ENCODE measurements at places on chromosomes 6 and 20.
A peak's percentile ranks its signal among the peaks of the same experiment; 100 is the strongest.

GRCh38 chr20:24718696-24719095, 230.4 kb upstream of the CST7 start:
- no peak for DNase-seq

GRCh38 chr6:155329460-155330132, 15.3 kb upstream of the TFB1M start:
- no peak for DNase-seq

- no peak for DNase-seq
Observed at GRCh38 chr6:169019727-169020491, 233.7 kb downstream of the THBS2 start.

- no peak for DNase-seq
Observed at GRCh38 chr20:40706977-40707582, 18.0 kb upstream of the MAFB start.

DNA sequence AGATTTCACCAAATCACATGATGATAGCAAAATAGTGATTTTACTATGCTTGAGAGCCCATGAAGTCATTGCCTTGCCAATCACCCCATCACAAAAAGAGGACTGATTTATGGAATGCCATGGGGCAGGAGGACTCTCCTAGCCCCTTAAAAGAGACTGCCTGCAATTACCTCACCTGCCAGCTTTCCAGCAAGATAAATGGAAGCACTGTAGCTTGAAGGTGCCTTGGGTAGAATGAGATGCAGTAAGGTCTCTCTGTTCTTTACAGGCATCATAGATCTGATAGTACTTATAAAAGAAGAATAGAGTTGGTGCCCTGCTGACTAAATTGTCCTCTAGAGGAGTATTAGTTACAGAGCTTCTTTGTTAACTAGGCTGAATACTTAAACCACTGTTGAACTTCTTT, 242.3 kb downstream of the TMEM242 start:
- DNase-seq: no peak

- DNase-seq: no peak
Observed at GRCh38 chr6:43292341-43292740, 5.7 kb upstream of the SLC22A7 start.

GRCh38 chr6:81614292-81614691, 138.2 kb downstream of the TENT5A start:
- peak; percentile 63 for DNase-seq

DNA sequence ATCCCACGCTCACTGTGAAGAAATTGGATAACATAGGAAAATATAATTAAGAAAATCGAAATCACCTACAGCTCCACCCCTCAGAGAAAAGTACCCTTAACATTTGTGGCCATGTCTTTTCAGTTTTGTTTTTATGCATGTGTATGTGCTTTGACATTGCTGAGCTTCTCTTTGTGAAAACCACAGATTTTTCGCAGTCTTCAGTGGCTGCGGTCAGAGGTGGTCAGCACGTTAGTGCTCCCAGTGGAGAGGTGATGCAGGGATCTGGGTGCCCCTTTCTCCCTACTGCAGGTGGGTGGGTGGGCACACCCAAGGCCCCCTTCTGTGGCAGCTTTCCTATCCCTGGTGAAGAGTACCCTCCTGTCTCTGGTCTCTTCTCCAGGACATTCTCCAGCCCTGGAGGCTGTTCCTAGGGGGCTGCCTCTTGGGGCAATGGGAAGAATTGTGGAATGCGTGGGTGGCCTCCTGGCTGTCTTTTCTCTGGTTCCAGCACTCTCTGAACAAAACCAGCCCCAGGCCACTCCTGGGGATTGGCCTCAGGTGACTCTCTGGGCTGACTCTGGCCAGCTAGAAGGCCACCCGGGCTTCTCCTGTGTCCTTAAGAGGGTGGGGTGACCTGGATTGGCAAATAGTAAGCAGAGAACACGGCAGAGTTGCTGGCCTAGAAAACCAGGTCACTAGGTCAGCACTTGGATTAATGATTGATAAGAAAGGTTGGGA, 49.8 kb upstream of the FANCE start:
- DNase-seq: no peak

GRCh38 chr20:37816003-37816402, 86.9 kb upstream of the VSTM2L start:
- no peak for DNase-seq

- no peak for DNase-seq
Observed at GRCh38 chr6:130369831-130370230, 4.0 kb downstream of the TMEM200A start.

DNA sequence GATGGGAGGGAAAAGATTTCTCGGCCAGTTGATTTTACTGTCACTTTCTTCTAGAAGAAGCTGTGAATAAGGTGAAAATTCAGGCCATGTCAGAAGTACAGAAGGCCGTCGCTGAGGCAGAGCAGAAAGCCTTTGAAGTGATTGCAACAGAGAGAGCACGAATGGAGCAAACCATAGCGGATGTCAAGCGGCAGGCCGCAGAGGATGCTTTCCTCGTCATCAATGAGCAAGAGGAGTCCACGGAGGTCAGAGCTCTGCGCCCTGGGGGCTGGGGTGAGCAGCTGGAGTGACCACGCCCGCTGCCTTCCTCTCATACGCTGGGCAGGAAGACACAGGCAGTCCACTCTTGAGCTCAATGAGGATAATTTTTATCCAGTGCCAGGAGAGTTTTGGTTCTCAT, 21.8 kb upstream of the C20orf144 start:
- no peak for DNase-seq

GRCh38 chr20:24850176-24850575, 98.9 kb upstream of the CST7 start:
- no peak for DNase-seq

- DNase-seq: no peak
Observed at GRCh38 chr20:26209171-26209941, 512.7 kb upstream of the ZNF337 start.

DNA sequence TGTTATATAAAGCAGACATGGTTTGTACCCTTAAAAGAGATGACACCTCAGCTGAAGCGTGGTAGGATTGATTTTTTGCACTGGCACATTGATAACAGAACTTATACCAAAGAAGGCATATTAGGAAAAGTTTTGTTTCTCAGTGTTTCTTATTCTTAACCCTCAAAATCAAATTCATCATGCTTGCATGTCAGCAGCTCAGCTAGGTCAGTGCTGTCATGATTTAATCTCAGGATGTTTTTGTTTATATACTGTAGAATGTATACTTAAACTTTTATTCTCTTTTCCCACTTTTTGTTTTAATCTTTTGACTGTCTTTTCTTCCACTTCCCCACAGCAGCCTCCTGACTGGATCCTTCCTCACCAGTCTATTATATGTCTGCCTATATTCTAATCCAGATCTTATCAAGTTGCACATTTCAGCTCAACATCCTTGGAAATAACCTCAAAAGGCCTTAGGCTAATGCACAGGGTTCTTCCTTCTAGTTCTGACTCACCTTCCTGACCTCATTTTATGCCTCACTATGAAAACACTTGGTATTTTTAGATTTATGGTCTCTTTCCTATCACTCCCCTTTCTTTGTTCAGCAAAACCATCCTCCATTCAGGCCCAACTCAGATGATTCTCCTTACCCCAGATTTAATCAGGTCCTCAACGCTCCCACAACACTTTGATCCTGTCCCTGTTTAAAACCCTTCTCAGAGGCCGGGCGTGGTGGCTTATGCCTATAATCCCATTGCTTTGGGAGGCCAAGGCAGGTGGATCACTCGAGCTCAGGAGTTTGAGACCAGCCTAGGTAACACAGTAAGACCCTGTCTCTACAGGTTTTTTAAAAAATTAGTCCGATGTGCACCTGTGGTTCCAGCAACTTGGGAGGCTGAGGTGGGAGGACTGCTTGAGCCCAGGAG, 7.2 kb downstream of the HEBP2 start:
- DNase-seq: no peak

DNA sequence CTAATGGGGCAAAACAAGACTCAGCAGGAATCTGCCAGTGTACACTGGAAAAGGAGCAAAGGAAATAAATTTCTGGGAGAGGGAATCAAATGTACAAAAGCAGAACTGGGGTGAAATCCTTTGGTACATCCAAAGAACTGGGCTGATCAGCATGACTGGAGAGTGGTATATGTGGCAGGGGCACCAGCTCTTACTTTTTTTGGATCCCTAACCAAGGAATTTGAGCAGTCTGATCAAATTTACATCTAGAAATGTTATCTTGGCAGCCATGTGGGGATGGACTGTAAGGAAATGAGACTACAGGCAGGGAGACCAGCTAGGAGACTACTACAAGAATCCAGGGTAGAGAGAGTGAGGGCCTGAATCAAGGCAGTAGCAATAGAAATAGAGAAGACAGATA, 1.2 kb upstream of the ZSCAN31 start:
- no peak for DNase-seq

- DNase-seq: no peak
Observed at GRCh38 chr6:28683945-28684538, 158.4 kb downstream of the GPX5 start.

- no peak for DNase-seq
Observed at GRCh38 chr20:61623451-61623850, 371.4 kb downstream of the CDH4 start.

GRCh38 chr6:169883316-169883715, 131.9 kb downstream of the ERMARD start:
- DNase-seq: no peak

GRCh38 chr6:73285674-73286283, 22.8 kb upstream of the KHDC1 start:
- DNase-seq: no peak

DNA sequence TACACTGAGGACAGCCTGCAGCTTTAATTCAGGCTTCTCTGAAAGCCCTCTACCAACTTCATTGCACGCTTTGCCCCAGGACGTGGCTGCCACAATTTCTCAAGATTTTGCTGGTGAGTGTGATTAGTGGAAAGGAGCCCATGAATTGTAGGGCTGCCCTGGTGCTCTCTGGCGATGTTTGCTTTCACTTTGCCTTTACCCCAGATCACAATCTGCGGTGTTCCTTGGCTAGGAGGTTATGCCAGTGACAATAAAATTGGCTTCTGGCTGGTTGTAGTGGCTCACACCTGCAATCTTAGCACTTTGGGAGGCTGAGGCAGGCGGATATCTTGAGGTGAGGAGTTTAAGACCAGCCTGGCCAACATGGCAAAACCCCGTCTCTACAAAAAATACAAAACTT, 139.3 kb downstream of the FOXC1 start:
- DNase-seq: no peak

- DNase-seq: no peak
Observed at GRCh38 chr6:132877003-132877402, 62.6 kb downstream of the RPS12 start.

- DNase-seq: no peak
Observed at GRCh38 chr6:16723826-16724225, 37.4 kb downstream of the ATXN1 start.

DNA sequence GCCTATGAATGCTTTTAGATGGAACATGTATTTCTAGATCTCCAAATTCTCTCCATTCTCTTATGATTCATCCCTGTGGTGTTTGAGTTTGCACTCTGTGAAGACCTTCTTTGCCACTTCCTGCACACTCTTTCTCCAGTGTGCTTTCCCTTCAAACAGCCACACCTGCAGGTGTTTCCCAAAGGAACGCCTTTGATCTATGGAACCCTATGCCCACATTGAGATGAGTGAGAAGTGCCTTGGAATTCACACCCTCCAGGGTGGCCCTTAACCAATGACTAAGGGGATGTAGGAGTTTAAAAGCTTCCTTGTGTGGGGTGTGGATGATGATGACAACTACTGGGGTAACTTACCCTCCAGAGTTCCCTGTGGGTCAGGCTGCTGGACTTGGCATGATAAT, 570.1 kb downstream of the DHX35 start:
- DNase-seq: no peak

DNA sequence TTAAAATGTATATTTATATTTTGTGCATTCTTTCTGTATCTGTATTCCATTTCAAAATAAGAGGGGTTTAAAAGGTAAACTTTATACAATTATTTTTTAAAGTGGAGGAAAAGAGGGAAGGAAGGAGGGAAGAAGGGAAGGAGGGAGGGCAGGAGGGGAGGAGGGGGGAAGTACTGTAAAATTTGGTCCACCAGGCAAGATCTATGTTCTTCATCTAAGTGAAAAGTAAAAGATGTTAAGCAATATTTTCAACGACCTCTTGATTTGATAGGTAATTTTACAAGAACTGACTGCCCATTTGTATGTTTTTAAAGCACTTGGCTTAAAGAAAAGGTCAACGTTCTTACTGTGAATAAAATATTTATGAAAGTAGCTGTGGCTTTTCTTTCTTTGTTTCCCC, 29.8 kb upstream of the PCSK2 start:
- no peak for DNase-seq

DNA sequence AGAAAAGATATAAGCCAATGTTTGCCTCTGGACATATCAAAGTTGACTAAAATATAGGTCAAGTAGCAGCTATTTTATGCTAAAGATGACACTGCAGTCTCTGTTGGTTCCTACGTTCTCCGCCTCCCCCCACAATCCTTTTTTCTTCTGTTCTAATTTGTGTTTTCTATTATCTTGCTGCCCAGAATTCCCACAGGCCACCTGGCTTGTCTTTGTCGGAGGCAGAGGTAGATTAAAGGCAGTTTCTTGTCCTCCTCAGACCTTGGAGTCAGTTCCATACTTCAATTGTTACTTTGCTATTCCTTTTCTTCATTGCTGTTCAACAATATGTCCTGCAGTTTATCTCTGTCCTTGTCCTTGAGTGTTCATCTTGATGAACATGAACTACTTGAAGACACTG, 3.6 kb upstream of the ELOVL5 start:
- no peak for DNase-seq

- DNase-seq: no peak
Observed at GRCh38 chr6:170185175-170185978, 105.5 kb downstream of the DLL1 start.

DNA sequence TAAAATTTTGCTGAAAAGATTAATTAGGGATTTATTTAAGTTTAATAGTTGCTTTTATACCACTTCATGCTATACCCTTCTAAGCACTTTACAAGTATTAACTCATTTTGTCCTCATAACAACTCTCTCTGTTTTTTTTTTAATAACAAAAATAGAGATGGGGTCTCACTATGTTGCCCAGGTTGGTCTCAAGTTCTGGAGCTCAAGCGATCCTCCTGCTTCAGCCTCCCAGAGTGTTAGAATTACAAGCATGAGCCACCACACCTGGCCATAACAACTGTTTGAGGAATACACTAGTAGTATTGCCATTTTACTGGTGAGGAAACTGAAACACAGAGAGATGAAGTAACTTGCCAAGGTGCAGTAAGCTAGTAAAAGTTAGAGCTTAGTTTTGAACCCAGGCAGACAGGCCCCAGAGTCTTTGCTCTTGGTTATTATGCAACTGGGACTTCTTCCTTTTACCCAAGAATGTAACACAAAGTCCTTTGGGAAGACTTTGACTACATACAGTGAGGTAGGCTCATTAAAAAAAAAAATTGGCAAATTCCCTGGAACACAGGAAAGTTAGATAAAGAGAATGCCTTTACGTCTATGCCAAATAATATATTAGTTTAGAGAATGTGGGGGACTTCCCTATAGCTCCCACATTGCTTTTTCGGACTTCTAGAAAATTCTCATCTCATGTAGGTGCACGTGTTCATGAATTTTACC, 11.4 kb downstream of the ANKS1A start:
- no peak for DNase-seq
